ENCODE measurements at places on chromosomes 11 and 22. TPM values are rescaled to one million over a fixed set of nuclear protein-coding genes. Genes with fewer than 3 reads are reported as not detected.

Gene ARHGAP1
- total RNA-seq, result 76.9 TPM

Gene ESAM
- total RNA-seq, result 1.7 TPM

Gene CASP4
- total RNA-seq, result 159 TPM

Gene TIGD3
- total RNA-seq, result 0.75 TPM

Gene FOLR3
- not detected for total RNA-seq

Gene MAPK11
- total RNA-seq, result 8.9 TPM

Gene TMEM151A
- not detected for total RNA-seq

Gene FXYD6
- not detected for total RNA-seq

Gene SULT4A1
- not detected for total RNA-seq

Gene ACCS
- 52.3 TPM for total RNA-seq

Gene SLC22A9
- total RNA-seq, result not detected

Gene TRPM5
- not detected for total RNA-seq

Gene NXPE2
- total RNA-seq, result not detected

Gene CDC42BPG
- 1.8 TPM for total RNA-seq

Gene CD3D
- total RNA-seq, result 471 TPM

Gene CBL
- total RNA-seq, result 41.3 TPM

Gene POLD3
- 42.4 TPM for total RNA-seq

Gene PTPN5
- total RNA-seq, result not detected

Gene SCUBE1
- total RNA-seq, result not detected

Gene TEX54
- not detected for total RNA-seq

Gene ANKRD49
- total RNA-seq, result 28.4 TPM

Gene EMID1
- not detected for total RNA-seq

Gene GAS2
- total RNA-seq, result 2.2 TPM

Gene ROM1
- 1.7 TPM for total RNA-seq

Gene CCDC188
- total RNA-seq, result 0.14 TPM
